EL (cell line): ENCODE measurements at places on chromosomes 3 and 15.

DNA sequence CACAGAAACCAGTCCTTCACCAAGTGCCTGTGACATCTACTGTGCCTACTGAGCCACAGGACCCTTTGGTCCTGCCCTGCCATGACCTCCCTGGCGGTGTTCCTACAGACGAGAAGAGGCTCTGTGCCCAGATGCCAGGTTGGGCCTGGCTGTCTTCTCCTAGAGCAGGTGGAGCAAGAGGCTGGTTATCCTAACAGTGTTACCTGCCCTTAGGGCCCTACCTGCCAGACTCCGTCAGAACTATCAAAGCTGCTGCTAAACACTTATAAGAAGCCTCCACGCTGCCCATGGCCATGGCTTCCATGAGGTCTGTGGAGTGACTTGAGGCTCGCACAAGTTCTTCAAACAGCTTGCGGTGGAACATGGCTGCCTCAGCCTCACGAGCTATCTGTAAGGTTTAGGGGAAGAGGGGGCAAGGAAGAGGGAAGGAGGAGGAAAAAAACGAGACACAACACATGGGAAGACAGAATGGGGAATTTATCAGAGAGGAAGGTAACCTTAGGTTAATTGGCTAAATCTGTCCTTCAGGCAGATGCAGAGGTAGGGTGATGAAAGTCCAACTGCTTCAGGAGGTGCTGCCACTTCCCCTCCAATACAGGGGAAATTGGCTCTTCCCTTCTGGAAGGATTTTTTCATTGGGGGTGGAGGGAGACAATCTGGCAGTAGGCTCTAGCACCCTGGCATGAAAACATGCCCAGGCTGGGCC lies 5.4 kb upstream of the GRAMD2A start:
- no peak for DNase-seq

- no peak for DNase-seq
Measured at GRCh38 chr3:19065027-19065426, 83.3 kb upstream of the KCNH8 start.

- DNase-seq, result no peak
Measured at GRCh38 chr15:63056829-63057228, 14.3 kb downstream of the TPM1 start.

DNA sequence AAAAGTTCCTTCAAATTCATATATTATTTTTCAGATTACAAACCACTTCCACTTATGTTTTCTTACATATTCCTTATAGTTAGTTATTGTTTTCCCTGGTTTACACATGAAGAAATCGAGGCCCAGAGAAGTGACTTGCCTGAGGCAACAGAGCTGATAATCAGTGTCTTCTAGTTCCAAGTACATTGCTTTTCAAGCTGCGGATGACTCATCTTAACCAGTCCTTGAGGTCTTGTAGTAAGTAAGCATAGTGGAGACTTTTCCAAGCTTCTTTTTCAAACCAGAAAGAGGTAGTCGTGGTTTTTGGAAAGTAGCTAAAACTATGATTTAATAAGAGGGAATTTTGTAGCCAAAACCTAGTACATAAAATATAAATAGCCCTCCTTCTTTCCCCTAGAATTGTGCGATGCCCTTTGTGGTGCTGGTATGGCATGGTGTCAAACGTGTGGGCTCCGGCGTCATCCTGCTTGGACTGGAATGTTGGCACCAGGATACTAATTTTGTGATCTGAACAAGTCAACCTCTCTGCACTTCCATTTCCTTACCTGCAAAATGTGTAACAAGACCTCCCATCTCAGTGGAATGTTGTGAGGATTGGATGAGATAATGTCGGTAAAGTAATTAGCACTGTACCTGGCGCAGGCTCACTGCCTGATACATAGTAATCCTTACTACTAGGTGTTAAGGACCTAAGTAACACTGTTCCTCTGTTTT lies 19.0 kb upstream of the DLG1 start:
- peak; percentile 93 for DNase-seq

GRCh38 chr3:135382188-135382587 lies 583.3 kb upstream of the PPP2R3A start:
- DNase-seq, result no peak

DNA sequence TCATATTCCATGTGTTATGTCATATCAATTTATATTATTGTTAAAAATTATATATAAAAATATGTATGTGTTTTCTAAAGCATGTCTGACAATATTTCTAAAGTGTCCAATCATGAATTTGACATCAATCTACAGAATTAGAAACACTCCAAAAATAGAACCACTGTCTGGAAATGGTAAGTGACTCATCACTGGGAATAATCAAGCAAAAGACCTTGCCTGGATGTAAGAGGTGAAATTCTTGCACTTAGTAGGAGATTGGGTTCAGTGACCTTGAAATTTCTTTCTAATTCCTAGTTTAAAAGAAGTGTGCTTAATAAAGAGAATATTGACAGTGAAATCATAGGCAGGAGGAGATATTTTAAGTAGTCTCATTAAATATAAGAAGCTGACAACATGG lies 188.8 kb downstream of the ZNF385D start:
- no peak for DNase-seq

- DNase-seq, result no peak
Measured at GRCh38 chr3:172167892-172168648, 128.7 kb downstream of the FNDC3B start.

- no peak for DNase-seq
Measured at GRCh38 chr3:151579571-151580270, 118.9 kb upstream of the IGSF10 start.

DNA sequence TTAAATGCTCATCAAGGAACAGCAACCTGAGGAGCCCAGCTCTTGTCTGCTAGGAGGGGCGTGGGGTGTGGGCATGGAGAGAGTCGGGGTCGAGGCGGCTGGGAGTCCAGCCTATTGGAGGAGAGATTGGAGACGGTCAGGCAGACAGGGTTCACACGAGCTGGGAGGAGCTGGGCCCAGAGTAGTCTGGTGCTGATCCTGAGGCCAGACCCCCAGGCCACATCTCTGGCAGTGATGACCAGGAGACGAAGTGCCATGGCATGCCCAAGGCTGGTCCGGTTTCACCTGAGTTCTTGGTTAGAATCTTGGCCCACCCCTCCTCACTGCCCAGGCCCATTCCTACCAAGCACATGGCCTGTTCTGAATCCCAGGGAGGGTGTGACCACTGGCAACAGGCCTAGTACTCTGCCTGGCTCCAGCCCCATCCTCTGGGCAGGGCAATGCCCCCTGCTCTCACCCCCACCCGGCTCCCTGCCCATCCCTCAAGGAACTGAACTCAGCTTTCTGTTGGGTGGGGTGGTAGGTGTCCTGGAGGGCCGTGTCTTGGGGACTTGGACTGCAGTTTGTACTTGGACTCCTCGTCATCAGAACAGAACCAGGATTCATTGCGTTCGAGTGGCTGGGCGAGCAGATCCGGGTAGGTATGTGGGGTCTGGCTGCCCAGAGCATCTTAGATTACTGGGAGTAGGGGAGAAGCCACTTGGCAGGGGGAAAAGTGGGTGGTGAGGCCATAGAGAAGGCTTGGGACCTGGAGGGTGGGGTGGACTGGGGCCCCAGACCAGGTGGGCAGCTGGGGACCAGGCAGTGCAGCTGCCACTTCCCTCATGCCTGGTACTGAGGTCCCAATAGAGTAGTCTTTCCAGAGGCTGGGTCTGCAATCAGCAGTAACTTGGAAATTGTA lies 20.8 kb downstream of the SLC28A1 start:
- no peak for DNase-seq

GRCh38 chr15:78290222-78290621 lies 9.2 kb downstream of the SKIC8 start:
- DNase-seq, result no peak

- DNase-seq, result no peak
Measured at GRCh38 chr15:42152196-42152920, 4.1 kb downstream of the PLA2G4F start.

DNA sequence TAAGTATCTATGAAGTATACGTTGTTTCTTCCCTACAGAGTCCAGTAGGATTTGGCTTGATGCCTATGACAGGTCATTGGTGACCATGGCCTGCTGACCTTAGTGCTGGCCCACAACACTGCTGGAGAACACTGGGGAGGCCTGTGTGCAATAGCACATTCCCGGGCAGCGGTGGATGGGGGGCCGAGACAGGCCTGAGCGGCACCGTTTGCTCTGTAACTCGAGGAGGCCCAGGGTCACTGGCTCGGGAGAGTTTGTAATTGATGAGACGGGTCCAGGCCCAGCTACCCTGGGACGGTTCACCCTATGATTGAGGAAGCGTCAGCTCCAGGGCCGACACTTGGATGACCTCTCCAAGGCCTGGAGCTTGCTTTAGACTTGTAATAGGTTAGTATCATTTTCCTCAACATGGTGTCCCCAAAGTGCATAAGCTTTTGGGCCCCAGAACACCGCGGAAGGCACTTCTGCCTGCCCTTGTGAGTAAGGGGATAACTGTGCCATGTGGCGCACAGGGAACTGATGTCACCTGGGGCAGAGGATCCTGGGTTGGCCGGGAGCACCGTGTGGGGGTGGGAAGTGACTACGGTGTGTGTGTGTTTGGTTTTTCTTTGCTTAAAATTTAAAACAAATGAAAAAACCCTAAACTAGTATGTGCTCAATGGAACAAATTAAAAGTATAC lies 12.0 kb downstream of the TRPM1 start:
- no peak for DNase-seq

GRCh38 chr3:50441424-50442217 lies 61.8 kb downstream of the CACNA2D2 start:
- DNase-seq, result no peak
